Stimulated activated CD4-positive, alpha-beta T cell treated with anti-CD3 and anti-CD28 coated beads, Interleukin-1b, Interleukin-23, amount 100 ng/mL, for 4 hours (primary cell): ENCODE measurements at places on chromosomes 3 and 15.
A peak's percentile ranks its signal among the peaks of the same experiment; 100 is the strongest.

- DNase-seq = no peak
Observed at GRCh38 chr3:197525706-197526105, 30.1 kb downstream of the BDH1 start.

DNA sequence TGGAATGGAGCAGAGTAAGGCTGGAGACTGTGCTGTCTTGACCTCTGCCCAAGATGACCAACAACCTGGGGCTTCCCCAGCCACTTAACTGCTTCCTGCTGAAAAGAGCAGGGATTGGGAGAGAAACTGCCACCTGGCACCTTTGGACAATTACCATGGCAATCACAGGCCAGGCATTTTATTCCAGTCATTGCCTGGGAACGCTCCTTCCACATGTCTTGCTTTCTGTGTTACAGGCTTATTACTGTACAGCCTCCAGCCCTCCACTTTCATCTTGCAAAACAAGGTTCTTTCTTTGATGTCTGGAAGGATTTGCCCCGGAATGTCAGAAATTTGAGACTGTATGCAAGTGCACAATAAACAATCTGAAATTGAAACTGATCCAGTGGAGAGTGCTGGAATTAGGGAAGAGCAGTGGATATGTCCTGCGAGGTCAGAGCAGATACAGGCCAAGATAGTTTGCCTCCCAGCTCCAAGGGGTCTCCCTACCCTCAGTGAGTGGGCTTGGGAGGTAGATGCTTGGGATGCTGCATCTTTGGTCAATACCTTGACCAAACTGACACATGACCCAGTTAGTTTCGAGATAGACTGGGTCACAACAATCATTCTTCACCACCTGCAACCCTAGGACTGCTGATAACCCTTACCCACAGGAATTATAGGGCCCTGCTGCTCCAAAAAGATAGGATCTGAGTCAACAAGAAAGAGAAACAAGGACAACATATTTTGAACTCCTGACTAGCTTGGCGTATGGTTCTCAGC lies 2.7 kb downstream of the PPP1R14D start:
- no peak for DNase-seq

- no peak for DNase-seq
Observed at GRCh38 chr15:90463381-90463780, 66.3 kb upstream of the CRTC3 start.

DNA sequence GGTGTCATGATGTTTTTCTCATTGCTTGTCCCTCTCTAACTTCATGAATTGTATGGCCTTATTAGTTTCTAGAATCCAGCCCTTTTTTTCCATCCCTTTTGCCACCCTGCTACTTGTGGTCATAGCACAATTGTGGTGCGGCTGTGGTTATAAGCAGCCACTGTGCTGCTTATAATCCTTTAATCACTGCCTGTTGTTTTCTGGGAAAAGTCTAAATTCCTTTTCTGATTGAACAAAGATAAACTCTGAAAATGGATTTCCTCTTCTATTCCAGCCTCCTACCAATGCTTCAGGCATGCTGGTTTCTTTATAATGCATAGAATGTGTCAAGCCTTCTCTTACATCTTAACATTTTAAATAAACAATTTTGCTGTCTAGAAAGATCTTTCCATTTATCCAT lies 319.5 kb downstream of the C3orf38 start:
- DNase-seq = no peak

- no peak for DNase-seq
Observed at GRCh38 chr15:80609512-80609946, 85.6 kb upstream of the ABHD17C start.

- peak; percentile 51 for DNase-seq
Observed at GRCh38 chr3:186772701-186773417, 10.5 kb upstream of the EIF4A2 start.

- DNase-seq = no peak
Observed at GRCh38 chr15:53536479-53537120, 222.9 kb downstream of the WDR72 start.

GRCh38 chr3:67305160-67305559 lies 307.1 kb downstream of the KBTBD8 start:
- no peak for DNase-seq

- DNase-seq = no peak
Observed at GRCh38 chr15:38593524-38593923, 28.9 kb upstream of the RASGRP1 start.

DNA sequence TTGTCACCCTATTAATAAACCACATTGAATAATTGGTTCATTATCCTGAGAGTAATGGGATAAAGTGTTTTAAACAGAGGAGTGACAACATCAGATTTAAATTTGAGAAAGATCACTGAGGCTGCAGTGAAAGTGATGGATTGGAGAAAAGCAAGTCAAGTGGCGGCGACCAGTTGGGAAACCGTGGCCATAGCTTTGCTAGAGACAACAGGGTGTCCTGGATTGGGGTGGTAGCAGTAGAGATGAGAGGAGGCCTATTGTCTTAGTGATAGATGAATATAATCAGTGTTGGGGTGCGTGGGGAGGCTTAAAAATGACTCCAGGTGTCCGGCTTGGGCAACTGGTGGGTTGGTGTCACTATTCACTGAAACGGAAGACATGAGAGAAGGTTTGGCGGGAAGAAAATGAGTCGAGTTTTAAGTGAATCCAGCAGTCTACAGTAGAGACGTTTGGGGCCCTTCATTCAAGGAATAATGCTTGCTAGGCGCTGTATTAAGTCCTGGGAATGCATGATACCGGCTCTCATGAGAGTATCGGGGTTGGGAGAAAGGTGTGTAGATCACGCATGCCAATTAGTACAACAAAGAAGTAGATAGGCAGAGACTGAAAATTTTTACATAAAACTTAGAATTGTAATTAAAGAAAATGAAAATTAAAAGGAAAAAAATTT lies 819 bp downstream of the NEK4 start:
- no peak for DNase-seq

DNA sequence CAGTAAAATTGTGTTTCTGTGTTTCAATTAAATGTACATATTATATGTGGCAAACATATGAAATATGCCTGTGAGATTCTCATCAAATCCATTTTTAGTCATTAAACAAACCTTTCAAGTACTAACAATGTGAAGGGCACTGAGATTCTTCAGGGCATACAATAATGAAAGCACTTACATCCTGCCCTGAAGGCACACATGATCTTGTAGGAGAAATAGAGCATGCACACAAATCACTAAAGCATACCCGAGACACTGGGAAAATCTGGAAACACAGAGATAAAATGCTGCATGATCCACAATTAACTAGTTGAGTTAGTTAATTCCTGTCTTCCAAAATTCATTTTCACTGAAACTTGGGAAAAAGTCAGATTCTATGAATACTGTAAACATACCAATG lies 810.5 kb upstream of the NECTIN3 start:
- no peak for DNase-seq

- DNase-seq = no peak
Observed at GRCh38 chr15:73799466-73799865, 46.3 kb upstream of the INSYN1 start.

- DNase-seq = no peak
Observed at GRCh38 chr3:46542801-46543201, 23.3 kb downstream of the LRRC2 start.

GRCh38 chr3:50248387-50248786 lies 12.4 kb downstream of the GNAI2 start:
- DNase-seq = no peak

DNA sequence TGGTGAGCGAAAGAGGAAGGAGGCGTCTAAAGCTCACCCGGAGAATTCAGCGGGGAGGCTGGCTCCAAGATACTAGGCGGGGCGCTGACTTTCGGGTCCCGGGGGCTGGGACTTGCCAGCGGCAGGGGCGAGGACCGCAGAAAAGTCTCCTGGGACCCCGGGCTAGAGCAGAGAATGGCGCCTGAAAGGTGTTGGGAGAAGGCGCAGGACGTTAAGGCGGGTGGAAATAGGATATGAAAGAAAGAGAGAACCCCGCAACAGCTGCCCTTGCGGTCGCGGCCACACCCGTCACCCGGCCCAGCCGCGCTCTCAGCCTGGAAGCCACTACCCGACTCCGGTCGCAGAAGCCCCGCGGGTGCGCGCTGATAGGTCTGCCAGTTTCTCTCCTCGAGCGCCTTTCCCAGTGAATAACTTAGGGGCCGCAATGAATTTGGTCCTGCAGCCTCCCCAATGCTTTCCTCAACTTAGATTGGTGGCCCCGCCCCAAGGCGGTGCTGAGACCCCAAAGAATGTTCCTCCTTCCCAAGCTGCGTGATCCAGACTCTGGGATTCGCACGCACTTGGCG lies 604 bp downstream of the LTK start:
- DNase-seq = no peak

- DNase-seq = no peak
Observed at GRCh38 chr3:84566256-84566655, 392.5 kb upstream of the CADM2 start.

DNA sequence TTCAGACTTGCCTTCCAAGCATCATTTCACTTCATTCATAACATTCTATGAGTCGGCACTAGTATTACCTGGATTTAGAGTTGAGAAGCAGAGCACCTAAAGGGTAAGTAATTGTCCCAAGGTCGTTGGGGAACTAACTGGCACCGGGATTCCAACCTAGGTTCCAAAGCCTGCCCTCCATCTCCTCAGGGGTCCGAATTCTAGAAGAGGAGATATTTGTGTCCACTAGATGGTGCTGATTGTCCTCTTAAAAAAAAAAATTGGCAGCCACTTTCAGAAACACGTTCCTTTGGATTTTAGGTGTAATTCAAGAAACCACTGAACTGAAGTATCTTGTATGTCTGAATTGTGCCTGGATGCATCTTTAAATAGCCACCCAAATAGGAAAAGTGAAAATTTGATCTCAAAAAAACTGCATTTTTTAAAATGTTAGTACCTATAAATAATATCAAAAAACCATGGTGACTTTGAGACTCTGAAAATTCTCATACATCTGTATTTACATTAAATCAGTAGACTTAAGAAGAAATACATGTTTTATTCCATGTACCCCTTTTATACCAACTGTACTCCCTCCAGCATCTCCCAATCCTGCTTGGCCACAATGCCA lies 3.9 kb upstream of the FSIP1 start:
- DNase-seq = no peak

- no peak for DNase-seq
Observed at GRCh38 chr3:128367761-128368160, 98.9 kb downstream of the DNAJB8 start.

GRCh38 chr3:69871251-69871650 lies 128.3 kb upstream of the SAMMSON start:
- DNase-seq = no peak

- DNase-seq = no peak
Observed at GRCh38 chr3:156630081-156630772, 44.2 kb upstream of the TIPARP start.

DNA sequence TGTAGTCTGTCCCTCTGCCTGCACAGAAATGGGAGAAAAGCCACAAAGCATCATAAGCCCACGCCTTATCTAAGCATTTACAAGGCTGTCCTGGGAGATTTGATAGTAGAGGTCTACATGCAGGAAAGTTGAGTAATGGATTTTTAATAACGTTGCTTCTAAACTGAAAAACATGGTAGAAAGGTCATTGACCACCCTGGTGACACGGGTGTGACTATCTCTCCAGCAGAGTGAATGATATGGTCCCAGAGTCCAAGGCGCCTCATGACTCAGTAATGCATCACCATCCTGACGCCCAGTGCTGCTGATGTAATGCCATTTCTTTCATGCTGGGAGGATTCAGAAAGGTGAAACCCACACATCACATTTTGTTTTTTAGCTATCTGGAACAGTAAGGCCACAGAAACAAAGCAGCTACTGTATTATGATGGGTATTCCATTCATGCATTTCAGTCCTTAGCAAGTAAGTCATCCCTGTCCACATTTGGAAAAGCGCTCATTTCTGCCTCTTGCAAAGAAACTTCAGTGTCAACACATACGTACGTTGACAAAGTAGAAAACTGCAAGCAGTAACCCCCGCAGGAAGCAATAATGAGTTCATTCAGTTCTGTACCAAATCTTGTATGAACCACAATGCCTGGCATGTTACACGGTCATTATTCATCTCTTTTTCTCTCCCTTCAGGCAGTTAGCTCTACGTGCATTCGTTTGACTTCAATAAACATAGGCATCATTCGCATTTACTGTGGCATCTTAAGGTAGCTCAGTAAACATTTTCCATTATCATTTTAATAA lies 483.5 kb downstream of the GABRG3 start:
- DNase-seq = no peak

DNA sequence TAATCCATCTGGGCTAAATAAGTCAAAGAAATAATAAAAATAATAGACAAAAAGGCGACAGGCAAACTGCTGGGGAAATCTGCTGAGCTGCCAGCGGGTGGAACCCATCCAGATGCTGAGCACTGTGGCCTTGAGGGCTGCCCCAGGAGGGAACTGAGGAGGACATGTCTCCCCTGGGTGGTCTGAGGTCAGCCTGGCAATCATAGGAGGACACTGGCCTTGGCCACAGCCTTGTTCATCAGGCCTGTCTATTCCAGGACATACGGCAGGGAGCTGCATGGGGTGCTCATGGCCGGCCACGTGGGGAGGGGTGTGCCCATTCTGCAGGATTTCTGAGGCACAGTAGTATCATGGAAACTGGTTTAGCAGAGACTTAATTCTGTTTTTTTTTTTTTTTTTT lies 21.5 kb upstream of the SNRPA1 start:
- DNase-seq = no peak

DNA sequence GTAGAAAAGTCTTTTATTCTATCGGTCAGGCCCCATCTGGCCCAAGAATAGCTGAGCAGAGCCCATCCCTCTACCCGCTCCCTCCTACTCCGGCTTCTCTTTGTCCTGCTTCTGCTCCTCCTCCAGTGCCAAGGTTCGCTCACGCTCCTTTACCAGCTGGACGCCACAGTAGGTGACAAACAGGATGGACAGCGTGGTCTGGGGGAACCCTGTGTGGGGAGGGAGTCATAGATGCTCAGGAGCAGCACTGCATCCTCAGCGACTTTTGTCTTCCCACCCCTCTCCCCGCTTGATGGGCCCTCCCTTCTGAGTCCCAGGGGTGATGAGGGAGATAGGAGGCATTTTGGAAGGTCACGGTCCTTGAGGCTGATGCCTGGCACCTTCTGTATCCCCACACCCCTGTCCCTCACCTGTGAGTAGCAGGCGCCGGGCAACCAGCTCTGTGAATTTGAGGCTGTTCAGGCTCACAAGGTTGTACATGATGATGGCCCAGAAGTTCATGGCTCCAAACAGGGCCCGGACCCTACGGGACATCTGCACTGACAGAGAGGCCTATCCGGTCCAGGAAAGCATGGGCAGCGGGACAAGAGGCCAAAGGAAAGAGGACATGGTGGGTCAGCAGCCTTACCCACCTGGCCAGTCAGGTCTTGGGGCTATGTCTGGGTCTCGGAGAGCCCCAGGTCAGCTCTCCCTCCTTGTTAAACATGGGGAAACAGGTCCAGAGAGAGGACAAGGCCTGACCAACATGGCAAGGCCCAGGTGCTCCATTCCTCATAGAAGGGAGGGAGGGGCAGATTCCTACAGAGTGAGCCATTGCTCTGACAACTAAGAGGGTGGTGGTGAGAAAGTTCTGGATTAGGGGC lies 7.6 kb downstream of the KLHL40 start:
- no peak for DNase-seq
